ENCODE measurements at places on chromosomes 12 and 14.
A peak's percentile ranks its signal among the peaks of the same experiment; 100 is the strongest.

DNA sequence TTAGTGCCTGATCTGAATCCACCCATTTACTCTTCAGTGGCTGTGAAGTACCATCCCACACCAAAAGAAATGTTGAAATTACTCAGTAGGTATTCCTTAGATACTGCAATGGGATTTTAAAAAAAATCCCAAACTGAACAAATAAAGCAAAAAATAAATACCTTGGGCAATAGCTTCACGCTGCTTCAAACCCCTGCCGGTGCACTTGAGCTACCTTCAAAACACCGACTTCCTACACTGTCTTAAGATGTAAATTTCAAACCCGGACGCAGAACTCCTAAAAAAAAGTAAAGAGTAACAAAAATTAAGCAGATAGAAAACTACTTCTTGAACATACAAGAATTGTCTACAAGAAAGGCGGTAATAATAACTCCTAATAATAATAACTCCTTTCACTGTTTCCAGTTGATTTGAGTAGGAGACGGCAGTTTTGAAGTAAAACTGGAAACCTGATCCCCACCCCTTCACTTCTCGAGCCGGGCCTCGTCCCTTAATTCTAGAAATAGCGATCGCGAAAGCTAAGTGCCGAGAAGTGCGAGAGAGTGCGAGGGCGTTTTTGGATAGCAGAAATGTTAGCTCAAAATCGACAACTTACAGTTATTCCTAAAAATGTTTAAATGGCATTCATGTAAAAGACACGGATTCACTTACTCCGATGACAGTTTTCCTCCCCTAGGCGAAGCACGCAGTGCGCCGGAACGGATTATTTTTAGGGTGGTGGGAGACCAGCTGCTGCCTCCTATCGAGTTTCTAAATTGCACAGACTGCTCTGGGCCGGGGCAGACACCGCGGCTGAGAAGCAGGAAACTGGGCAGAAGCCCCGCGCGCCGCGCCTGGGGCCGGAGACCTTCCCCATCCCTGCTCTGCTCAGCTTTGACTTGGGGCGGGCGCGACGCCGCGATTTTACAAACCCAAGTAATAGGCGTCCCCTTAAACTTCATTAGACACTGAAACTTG is at the start of gene ABCC9:
Gene ABCC9 (minus strand): TSS at position 878 of the 957 bp plus-strand sequence. CDS start 4,752 bp downstream, outside the sequence.
- DNase-seq = peak; percentile 82

- no peak for DNase-seq
Observed at GRCh38 chr12:44379831-44380230, 496.3 kb downstream of the NELL2 start.

DNA sequence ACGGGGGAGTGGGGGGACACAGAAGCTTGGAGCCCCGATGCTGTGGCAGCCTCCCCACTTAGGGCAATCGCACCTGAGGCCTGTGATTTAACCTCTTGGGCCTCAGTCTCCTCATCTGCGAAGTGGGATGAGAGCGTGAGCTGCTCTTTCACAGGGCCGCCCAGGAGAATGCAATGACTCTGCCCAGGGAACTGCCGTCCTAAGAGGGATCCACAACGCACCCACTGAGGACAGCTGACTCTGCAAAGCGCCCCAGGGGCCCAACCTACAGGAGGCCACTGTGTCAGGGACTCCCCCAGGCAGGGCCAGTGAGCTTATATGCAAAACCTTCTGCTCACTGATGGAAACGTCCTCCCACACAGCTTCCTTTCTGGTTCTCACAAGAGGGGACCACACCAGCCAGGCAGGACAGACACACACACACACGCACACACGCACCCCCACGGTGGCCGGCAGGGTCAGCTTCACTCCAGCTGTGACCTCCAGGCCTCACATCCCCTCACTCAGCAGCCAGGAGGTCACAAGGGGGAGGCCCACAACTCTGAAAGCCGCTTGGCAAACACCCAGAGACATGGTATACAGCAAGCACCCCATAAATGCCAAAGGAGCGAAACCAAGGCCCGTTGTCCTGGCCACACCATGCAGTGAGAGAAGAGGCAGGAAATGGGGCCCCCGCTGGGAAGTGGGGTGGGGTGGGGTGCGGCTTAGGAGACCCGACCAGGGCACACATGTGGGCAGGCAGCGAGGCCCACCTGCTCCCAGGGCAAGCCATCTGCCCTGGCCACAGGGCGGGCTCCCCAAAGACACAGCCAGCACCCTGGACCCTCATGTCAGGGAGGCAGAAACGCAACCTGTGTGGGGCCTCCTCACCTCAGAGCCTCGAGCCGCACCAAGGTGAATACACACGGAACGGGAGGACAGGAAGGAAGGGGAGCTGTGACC is 73.3 kb downstream of the NCOR2 start:
- DNase-seq = no peak

- DNase-seq = no peak
Observed at GRCh38 chr12:10361084-10361483, 28.8 kb downstream of the KLRK1 start.

DNA sequence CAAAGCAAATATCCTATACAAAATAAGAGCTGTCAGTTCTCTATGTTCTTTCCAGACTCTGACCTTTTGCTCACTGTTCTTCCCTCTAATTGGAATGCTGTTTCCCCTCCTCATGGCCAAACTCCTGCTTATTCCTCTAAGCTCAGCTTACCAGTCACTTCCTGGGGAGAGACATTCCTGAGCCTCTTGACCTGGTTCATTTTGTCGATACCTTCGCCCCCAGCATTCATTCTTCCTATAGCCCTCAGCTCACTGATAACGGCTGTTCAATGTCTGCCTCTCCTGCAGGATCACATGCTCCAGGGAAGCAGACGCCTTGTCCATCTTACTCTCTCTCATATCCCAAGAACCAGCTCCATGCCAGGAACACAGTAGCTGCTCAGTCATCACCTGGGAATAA is 431.0 kb downstream of the MED13L start:
- no peak for DNase-seq

- no peak for DNase-seq
Observed at GRCh38 chr12:77601069-77601468, 229.6 kb upstream of the NAV3 start.

GRCh38 chr12:94401326-94401725 is 58.3 kb downstream of the CEP83 start:
- no peak for DNase-seq

DNA sequence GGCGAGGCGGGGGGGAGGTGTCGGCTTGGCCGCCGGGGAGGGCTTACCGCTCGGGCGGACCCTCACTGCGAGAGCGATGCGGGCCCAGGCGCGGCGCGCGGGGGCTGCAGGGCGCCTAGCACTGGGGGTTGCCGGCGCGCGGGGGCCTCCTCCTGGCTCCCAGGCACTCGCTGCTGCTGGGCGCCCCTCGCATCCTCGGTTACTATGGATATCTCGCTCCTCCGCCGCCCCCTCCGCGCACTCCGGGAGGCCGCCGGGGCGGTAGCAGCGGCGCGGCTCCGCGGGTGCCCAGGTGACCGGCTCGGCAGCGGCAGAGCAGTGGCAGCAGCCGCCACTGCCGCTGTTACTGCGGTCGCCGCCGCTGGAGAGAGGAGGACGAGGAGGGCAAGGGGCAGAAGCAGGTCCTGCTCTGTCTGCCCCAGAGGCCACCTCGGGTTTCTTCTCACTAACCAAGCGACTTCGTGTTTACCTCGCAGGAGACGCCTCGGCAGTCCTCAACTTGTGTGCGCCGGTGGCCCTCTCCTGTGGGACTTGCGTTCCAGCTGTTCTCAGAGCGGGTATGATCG is 250.1 kb downstream of the APAF1 start:
- no peak for DNase-seq

DNA sequence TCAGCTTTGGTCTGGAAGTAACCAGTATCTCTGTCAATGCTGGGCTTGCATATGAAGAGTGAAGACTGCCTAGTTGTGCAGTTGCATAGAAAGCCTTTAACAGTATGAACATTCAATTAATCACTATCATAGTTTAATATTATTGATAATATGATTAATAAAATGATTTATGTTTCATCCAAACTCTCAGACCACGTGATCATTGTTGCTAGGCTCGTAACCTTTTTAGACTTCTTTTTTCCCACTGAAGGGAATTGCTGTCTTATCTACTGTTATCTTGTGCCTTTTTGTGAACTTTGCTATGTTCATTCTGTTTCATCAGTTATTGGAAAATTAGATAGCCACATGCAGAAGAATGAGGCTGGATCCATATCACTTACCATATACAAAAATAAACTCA is 536.4 kb upstream of the NOVA1 start:
- DNase-seq = no peak

DNA sequence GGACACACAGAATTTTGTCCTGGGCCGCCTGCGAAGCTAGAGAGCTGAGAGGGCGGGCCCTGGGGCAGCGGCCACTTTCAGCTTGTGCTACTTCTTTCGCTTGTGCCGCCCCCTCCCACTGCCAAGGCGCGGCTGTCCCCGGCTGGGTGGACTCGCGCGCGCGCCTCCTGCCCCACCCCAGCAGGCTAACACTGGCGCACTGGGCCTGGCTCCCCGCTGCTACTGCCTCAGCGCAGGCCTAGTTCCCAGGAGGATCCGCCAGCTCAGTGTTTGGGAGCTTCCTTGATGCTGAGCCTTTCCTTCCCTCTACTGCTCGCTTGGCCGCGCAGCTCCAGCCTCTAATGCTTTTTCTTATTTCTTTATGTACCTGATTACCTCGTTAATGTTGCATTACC is 27.4 kb upstream of the METAP2 start:
- peak; percentile 26 for DNase-seq

DNA sequence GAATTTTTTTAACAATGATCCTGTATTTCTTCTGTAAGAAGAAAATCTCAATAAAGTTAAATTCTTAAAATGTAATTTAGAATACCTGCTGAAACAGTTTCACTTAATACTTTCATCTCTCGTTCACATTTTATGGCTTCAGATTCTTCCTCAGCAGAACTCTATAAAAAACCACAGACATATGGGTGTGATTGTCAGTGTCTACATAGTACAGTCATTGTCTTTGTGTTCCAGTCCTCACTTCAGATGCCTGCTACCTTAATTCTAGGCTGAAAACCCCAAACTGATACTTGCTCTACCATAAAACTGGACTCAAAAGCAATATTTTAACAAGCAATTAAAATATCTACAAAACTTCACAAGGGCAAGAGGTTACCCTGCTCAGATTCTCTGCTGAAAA is 71.8 kb downstream of the DNAI7 start:
- DNase-seq = no peak

DNA sequence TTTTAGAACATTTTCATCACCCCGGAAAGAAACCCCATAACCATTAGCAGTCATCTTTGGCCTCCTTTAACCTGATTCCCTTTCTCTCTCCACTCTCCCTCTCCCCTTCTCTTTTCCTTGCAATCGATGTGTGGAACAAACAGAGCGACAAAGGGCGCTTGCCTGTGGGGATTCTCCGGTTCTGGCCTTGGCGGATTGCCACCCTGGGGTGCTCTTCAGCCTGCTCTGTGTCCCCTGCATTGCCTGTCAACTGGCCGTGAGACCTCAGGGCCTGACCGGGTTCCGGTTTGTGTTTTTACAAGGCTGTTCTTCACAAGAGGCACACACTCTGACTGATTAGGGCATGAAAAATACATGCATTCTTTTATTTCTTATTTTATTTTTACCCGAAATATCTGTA is 27.8 kb downstream of the LRTM2 start:
- no peak for DNase-seq

DNA sequence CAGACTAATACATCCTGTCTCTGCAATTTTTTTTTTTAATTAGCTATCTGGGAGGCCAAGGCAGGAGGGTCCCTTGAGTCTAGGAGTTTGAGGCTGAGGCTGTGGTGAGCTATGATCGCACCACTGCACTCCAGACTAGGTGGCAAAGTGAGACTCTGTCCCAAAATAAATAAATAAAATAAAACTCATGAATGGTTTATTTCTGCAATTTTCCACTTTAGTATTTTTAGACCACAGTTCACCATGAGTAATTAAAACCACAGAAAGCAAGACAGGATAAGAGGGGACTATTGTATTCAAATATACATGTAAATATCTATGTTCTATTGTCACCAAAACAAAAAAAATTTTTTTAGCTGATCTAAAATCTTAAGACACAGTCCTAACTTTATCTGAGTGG is 17.8 kb downstream of the TAOK3 start:
- DNase-seq = no peak

- DNase-seq = no peak
Observed at GRCh38 chr14:95021588-95021987, 135.7 kb downstream of the DICER1 start.

GRCh38 chr14:92035890-92036289 is 4.0 kb downstream of the TRIP11 start:
- DNase-seq = no peak

GRCh38 chr14:35387219-35387618 is 17.3 kb downstream of the NFKBIA start:
- DNase-seq = no peak

GRCh38 chr12:109631302-109631701 is 57.7 kb downstream of the MVK start:
- no peak for DNase-seq

GRCh38 chr12:125685915-125686314 is 620.7 kb downstream of the AACS start:
- no peak for DNase-seq

DNA sequence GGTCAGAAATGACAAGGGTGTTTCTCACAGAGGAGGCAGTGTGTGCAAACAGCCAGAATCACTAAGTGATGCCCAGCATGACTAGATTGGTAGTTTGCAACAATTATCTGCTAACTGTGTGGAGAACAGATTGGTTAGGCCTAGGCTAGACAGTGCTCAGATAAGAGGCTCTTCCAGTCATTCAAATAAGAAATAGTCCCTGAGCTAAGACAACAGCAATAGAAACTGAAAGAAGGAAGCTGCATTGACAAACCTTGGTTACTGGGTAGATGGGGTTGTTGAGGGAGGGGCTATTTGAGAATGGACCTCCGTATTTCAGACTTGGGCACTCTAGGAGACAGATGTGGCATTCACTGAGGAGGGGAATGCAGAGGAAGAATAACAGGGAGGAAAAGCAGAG is 255.0 kb upstream of the NPAS3 start:
- DNase-seq = no peak

DNA sequence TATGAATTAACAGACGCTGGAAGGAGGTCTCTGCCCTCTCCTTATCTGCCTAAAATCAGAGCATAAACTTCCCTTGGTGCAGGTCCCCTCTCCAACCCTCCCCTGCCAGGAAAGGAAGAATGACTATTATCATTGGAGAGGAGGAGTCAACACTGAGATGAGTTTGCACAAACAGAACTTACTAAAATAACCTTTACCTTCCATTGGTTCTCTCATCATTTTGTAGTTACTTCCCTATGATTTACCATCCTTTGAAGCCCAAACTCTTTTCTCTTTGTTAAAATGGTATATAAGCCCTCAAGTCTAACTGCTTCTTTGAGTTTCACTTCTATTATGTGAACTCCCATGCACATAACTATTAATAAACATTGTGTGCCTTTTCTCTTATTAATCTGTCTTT is 64.2 kb upstream of the EEA1 start:
- no peak for DNase-seq

- no peak for DNase-seq
Observed at GRCh38 chr12:1836854-1837421, 16.6 kb downstream of the LRTM2 start.

- peak; percentile 19 for DNase-seq
Observed at GRCh38 chr12:113439606-113440030, 17.4 kb downstream of the SDSL start.

DNA sequence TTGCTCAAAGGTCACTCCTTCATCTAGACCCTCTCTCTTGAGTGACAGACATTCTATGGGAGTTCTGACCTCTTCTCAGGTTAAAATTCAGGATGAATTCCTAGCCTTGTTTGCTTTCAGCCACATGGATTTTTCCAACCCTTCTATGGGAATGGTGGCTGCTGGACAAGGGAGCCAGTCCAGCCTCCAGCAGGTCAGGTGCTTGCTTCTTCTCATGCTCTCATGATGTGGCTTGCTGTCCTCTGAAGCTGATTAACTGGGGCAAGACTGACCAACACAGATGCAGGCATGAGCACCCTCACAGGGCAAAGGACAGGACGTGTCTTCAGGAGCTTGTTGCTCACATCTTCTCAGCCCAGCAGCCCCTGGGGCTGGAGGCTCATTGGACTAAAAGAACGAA is 97.2 kb upstream of the SLC35F4 start:
- DNase-seq = no peak

Data from muscle of arm (tissue), 14 donors.